CD8-positive, alpha-beta memory T cell (primary cell): ENCODE measurements at places on chromosomes 4 and X.

DNA sequence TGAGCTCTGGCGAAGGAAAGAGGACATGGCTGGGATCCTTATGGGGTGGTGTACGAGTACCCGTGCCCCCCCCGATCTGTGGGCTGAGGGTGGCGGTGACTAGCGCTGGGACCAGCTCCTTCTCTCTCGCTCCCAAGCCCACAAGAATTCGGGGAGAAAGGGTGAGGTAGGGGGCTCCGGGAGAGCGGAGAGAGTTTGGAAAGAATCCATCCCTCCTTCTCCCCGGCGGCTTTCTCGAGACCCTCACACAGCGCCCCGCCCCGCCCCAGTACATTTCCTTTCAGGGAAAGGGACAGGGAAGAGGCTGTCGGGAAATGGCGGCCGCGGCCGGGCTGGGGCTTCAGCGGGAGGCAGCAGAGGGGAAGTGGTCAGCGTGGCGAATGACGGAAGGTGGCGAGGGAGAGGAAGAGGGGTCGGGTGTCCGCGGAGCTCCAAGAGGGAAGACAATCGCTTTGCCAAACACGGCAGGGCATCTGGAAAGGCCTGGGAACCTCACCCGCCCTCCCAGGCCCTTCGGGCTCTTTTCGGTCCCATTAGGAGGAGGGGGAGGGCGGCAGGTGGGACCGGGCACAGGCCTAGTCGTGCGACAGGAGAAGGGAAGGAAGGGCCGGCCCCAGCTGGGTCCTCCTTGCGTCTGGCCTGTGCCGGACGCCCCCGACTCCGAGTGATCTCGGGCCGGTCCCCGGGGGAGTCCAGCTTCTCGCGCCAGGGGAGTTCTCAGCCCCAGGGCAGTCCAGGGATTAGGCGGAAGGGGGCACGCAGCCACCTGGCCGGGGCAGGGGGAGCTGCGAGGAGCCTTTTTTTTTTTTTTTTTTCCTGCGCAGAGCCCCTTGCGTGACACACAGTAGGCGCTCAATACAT lies 10.2 kb downstream of the HNRNPH2 start:
- peak; percentile 11 for DNase-seq

DNA sequence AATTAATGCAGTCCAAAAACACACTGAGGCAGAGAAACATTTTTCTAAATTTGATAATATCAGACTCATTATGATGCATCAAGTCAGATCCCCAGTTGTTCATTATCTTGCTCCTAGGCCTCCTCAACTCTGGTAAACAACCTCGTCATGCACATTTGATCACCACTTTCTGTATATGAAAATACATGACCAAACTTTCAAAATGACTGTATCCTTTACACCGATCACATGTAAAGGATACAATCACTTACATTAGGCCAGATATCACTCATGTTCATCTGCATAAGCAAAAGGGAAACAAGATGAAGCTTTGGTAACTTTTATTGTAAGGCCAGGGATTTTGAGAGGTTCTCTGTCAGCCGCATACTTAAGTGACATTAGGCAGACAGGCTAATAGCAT lies 99.4 kb upstream of the IL1RAPL1 start:
- DNase-seq: no peak

DNA sequence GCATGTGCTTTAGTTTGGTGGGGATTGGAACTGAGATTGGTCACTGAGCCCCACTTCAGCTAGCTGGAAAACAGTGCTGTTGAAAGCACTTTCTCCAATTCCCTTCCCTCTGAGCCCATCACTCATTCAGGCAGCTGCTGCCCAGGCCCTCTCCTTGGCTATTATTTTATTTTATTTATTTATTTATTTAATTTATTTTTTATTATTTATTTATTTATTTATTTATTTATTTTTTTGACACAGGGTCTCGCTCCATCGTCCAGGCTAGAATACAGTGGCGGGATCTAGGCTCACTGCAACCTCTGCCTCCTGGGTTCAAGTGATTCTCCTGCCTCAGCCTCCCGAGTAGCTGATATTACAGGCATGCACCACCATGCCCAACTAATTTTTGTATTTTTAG lies 51.8 kb upstream of the RBPJ start:
- DNase-seq: no peak

DNA sequence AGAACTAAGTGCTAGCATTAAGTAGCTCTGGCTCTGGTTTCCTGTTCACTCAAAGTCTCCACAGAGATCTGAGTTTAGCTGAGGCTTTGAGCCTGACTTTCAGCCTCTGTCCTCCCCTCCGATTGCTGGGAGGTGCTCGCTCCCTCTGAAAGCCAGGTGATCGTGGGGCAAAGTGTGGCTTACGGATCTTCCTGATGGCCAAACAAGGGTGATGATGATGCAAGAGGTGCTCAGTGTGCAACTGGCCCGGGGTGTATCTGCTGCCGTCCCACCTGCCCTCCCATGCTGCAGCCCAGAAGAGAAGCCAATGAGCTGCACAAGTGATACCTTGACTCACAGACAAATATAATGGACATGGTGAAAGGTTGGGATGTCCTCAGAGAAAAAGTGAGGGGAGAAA lies 169.2 kb upstream of the TBC1D9 start:
- DNase-seq: no peak

DNA sequence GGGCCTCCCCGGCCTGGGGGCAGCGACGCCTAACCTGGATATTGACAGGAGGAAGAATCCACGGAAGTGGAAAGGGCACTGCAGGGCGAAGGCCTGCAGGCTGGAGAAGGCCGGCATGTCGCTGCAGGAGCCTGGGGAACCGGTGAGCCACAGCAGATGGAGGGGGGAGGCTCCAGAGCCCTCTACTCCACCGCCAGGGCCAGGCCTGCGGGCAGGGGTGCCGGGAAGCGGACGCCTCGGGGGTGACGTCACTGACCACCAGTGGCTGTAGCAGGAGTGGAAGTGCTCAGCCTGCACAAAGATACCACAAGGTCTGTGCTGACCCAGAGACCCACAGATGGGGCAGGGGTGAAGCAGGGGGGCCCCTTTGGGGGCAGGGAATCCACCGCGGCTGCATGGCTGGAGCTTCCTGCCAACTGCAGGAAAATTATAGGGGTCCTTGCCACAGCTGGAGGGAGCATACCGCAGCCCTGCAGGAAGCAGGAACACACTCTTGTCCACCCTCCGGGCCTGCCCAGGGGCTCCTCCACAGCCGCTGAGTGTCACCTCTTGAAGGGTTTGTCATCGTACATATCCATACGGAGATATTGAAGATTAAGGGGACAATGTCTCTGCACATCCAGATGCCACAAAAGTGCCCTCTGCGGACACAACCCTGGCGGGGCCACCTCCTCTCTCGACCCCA lies 7.6 kb upstream of the HTRA3 start:
- no peak for DNase-seq

DNA sequence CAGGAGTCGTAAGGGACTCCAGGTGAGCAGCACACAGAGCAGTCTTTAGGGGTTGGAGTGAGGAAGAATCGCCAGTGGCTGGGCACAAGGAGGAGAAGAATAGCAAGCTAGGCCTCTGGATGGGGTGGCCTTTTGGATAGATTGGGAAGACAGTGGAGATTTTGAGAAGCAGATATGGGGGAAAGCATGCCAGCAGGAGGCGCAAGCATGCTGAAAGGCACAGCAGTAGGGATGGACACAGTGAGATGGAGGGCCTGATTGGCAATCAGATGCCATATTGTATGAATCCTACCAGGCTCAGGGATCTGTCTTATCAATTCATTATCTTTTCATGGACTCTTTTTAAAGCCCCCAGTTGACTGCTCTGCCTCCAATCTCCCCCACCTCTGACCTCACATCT lies 60.4 kb upstream of the MAGEA4 start:
- no peak for DNase-seq

GRCh38 chr4:109648997-109649575 lies 54.2 kb downstream of the CASP6 start:
- no peak for DNase-seq

GRCh38 chr4:148216866-148217814 lies 225.1 kb downstream of the NR3C2 start:
- no peak for DNase-seq

DNA sequence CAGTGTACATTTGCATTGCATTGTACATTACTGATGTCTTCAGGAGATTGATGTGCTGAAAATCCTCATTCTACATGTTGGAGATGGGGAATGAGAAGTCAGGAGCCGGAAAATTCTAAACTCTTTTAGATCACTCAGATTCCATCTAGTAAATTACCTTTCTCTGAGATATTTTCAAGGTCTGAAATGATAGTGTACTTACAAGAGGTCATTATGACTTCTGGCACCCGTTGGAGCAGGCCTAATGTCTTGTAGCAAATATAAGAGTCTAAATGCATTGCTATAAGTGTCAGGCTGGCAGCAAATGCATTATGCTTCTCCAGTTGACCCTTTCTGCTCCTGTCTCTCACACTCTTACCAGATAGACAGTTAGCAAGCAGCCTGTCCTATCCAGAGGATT lies 692.8 kb downstream of the GRID2 start:
- no peak for DNase-seq

DNA sequence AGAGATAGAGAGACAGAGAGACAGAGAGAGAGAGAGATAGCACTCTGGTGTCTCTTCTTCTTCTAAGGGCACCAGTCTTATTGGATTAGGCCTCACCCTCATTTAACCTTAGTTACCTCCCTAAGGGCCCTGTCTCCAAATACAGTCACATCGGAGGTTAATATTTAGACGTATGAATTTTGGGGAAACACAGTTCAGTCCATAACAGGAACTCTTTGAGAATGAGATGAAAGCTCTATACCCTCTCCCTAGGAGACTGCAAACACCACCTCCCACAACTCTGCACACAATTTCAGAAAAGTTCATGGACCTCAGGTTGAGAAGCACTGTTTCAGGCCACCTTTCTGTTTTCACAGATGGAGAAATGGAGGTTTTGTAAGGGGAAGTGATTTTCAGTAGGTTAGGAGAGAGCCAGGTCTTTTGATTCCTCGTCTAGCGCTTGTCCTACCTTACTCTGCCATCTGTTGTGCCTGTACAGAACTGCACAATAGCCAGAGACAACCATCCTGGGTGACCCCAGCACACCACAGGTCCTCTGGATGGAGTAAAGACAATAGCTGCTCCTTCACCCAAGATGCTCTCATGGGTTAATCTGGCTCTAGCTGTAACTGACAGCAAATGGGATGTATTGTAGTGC lies 16.9 kb upstream of the LOC101059915 start:
- DNase-seq: peak; percentile 44

GRCh38 chr4:90030953-90031352 lies 96.2 kb upstream of the CCSER1 start:
- no peak for DNase-seq

DNA sequence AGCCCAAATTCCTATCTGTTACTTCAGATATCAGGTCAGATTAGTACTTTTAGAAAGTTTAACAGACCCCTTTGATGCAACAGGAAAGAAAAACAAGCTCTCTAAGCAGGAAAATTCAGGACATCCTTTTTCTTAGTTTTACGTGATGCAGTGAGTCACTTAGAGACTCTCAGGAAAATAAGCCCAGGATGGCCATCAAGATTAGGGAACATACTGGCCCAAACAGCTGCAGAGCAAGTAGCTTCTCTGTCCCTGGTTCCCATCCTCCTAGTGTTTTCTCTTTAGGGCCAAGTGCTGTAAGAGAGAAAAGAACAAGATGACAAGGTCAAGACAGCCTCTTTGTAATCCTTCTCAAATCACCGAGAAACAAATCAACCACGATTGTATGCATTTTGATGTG lies 219.1 kb downstream of the ZNF674 start:
- no peak for DNase-seq

- DNase-seq: no peak
Observed at GRCh38 chr4:78799551-78800495, 23.7 kb downstream of the BMP2K start.

DNA sequence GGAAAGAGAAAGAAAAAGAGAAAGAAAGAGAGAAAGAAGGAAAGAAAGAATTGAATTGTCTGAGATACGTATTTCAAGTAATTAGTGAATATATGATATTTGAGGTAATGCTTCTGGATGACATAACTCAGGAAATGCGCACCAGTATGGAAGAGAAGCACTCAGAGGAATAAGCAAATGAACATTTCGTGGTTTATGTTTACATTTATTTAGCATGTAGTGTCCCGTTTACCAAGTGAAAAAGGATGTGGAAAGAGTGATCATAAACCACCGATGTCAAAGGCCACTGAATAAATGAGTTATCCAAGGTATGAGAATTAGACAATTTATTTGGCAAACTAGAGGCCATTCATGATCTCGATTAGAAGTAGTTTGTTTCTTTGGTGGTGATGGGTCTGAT lies 200.4 kb downstream of the ARAP2 start:
- DNase-seq: no peak

DNA sequence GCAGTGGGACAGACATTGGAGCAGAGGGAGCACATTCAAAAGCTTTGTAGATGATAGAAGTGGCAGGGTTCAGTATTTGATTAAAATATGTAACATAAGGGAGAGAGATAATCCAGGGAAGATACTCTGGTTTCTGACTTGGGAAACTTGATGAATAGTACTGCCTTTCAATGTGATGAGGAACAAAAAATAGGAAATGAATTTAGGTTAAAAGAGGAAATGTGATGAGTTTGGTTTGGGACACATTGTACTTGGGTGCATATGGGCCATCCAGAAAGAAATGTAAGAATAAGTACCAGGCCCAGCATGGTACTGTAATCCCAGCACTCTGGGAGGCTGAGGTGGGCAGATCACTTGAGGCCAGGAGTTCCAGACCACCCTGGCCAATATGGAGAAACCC lies 20.9 kb upstream of the NDNF start:
- DNase-seq: no peak

DNA sequence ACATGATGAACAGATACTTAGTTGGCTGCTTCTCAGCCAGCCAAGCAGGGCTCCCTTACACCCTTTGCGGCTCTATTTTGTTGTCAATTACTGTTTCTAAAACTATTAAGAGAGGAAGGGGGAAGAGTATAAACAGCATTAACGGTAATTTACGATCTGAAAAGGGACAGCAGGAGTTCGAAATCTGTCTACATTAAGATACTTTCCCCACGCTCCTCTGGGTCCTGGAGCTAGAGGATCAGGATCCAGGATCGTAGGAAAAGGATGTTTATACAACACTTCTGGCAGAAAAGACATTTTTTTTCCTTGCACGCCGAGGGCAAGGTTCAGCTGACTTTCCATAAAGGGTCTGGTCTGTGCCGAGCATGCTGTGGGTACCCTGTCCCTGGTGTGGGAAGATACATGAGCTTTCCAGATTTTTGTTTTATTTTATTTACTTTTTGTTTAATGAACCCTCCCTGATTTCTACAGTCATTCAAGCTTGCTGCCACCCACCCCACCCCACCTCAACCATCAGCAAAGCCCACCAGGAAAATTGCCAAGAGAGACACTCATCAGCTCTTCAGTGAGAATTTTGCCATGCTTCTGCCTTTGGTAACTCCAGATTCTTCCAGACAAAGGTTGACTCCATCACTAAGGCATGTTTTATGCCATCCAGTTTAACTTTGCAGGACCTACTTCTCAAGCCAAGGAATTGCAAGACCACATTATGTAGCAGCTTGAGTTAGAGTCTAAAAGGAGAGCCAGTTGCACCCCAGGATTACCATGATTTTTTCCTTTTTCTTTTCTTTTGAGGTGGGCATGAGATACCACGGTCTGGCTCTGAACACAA lies 188.1 kb downstream of the QDPR start:
- DNase-seq: no peak

DNA sequence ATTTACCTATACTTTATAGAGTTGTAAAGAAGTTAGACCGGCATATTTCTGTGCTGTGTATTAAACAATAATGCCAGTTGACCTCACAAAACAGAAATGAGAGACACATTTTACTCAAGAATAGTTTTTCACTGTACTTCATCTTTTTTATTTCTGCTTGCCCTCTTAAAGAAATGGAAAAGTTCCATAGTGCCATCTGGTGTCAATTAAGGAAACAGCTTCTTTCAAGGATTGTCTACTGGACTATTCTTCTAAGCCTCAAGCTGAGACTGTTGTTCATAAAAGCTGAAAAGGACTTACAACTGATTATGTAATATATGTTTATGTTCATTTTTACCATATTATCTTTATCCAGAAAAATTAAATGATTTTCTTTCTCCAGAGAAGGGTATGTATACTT lies 1523.7 kb downstream of the ARAP2 start:
- DNase-seq: no peak
